ENCODE measurements at places on chromosomes 12 and 14.

DNA sequence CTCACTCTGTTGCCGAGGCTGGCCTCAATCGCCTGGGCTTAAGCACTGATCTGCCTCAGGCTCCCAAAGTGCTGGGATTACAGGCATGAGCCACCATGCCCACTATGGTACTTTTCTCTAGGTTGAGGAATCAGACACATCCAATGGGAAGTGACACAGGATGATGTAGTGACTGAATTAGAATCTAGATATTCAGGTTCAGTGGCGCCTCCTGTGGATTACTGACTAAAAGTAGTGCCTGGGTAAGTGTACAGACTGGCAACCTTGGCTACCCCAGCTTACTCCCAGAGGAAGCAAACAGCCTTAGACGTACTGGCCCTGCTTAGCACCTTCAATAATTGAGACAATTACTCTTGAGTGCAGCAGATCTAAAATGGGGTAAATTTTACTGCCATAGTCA, 22.8 kb downstream of the GALNT8 start:
- DNase-seq, result no peak

GRCh38 chr12:21276826-21277225, 57.9 kb downstream of the SLCO1A2 start:
- no peak for DNase-seq

DNA sequence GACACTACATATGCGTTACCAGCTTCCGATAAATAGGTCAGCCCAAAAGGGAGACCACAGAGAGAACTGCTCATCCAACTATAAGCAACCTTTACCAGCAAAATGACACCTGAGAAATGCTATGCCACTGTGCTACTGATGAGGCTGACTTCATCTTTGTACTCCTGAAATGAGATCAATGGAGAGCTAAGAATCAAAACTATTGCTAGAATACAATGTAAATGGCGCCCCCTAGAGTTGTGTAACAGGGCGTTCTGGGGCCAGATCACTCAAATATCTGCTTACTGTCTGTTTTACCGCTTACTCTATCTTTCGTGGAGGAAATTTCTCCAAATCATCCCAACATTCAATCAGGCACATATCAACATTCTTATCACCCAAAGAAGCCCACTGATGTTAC, 4.6 kb downstream of the ZNF384 start:
- no peak for DNase-seq

DNA sequence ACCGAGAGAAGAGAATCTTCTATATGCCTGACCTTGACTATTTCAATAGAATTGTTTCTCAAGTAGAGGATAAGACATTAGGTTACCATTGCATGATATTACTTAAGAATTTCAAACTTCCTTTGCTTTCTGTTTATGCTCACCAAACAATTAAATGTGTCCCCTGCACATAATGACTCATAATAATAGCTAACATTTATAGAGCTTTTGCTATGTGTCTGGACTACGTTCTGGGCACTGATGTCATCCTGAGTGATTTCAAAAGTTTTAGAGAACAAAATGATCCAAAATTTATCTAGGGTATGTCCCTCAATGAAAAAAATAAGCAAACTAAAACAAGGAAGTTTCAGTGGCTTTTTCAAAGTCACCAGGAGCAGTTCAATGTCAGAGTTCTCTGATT, 38.8 kb downstream of the SLC15A5 start:
- no peak for DNase-seq

DNA sequence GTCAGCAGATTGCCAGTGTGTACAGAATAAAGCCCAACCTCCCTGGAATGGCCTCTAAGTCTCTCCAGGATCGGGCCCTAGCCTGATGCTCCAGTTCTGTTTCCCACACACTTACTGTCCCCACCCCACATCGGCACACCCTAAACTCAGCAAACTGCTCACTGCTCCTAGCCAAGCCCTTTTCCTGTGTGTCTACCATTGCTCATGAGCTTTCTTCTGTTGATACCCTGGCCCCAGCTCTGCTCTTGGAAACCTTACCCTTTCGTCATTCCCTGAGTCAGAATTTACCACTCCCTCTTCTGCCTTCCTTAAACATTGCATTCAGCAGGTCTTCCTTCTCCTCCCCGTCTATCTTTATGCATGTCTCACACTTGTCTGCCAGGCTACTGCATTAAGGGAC, 158.9 kb downstream of the TMX1 start:
- no peak for DNase-seq

GRCh38 chr14:79229383-79229909, 981.9 kb downstream of the DIO2 start:
- DNase-seq, result no peak

DNA sequence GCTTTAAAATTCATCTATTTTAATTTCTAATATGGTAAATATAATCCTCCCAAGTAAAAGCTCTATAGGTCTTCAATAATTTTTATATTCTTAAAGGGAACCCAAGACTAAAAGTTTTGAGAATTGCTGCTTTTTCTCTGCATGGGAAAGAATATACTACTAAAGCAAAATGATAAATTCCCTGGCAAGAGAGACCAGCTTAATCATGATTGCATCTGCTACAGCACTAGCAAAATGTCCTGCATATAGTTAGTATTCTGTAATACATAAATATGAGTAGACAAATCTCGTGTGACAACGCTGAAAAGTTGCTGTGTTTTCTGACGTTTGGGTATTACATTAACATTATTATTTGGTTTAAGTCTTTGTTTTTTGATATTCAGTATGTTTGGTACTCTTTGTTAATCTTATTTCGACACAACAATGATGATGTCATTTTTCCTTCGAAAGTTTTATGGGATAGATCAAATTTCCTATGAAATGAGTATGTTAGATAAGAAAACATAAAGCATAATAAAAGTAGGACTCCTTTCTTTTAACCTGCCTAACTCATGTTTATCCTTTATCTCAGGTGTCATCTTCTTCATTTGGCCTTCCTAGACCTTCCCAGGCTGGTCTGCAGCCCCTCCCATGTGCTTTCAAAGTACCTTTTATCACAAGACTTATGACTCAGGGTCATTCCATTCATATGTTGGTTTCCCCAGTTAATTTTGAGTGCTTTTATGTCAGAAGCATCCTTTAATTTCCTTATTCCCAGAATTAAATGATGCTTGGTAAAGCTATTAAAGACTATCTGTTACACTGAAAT, 321.9 kb downstream of the RAD51B start:
- DNase-seq, result no peak

GRCh38 chr14:50677527-50678063, 9.5 kb upstream of the SAV1 start:
- no peak for DNase-seq

GRCh38 chr14:50087341-50088116, 28.8 kb downstream of the VCPKMT start:
- no peak for DNase-seq

DNA sequence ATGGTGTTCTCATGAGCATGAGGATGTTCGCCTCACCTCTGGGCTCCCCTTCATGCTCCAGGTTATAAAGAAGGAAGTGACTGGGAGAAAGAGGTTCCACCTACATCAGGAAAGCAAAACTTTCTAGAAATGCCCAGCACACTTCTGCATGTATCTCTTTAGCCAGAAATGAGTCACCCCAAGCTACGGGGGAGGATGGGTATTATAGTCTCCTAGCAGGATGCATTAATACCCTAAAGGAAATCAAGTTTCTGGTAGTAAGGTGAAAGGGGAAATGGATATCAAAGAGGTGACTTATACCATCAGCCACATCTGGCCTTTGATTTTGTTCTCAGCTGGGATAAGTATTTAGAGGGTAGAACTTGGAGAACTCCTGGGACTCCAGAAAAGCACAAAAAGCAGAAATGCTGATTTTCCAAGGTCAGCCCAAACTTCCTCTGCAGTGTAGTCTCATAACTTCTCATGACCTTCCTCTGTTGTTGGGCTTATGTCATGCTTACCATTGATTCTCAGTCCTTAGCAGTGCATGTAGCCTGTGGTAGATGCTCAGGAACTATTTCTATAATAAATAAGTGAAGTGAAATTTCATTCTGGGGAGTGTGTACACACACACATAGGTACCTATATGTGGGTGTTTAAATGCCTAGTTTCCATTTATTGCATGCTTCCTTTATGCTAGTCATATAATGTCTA, 209.4 kb upstream of the CRY1 start:
- DNase-seq, result no peak

DNA sequence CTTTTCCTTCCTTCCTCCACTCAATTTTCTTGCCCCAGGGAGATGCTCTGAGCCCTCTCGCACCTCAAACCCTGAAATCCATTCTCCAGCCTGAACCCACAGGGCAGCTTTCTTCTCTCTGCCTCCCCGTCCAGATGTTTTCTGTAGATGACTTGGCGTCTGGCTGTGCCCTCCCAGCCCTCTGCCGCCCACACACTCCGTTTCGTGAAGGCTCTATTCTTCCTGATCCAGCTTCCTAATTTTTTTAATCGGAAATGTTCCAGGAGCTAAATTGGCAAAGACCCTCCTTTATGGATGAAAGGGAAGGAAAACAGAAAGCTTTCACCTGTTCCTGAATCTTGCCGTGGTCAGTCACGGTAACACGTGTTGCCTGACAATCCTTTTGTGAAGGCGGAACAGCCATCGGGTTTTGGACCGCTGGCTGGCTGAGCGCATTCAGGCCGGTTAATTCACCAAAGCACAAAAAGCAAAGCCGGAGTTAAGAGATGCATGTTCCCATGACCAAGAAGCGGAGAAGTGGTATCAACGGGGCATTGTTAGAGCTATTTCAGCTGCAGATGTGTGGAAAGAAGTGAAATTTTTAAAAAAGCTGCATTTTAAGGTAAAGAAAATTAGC, 70.2 kb upstream of the FBRSL1 start:
- peak; percentile 16 for DNase-seq

DNA sequence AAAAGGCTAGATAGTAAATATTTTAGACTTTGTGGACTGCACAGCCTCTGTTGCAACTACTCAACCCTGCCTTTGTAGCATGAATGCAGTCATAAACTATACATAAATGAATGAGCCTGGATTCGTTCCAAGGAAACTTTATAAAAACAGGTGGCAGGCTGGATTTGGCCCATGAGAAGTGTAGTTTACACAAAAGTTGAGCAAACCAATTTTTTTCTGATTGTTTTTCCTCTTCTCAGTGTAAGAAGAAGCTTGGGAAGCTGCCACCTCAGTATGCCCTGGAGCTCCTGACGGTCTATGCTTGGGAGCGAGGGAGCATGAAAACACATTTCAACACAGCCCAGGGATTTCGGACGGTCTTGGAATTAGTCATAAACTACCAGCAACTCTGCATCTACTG, 9.5 kb downstream of the OAS1 start:
- DNase-seq, result no peak

DNA sequence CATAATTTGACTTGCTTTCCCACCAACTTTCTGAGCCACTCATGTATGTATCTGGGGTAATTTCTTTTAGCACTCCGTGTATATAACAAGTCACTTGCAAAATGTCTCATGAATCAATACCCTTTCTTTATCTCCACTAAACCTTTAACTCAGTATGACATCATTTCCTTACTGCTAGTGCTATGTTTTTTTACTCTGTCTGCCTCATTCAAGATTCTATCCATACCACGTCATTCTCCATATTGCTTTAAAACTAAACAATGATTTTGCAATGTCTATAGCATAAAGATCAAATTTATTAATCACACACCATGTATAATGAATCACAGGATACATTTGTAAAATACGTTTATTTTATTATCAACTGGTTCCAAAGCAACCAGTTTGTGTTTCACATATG, 178.2 kb downstream of the PIK3C2G start:
- no peak for DNase-seq

DNA sequence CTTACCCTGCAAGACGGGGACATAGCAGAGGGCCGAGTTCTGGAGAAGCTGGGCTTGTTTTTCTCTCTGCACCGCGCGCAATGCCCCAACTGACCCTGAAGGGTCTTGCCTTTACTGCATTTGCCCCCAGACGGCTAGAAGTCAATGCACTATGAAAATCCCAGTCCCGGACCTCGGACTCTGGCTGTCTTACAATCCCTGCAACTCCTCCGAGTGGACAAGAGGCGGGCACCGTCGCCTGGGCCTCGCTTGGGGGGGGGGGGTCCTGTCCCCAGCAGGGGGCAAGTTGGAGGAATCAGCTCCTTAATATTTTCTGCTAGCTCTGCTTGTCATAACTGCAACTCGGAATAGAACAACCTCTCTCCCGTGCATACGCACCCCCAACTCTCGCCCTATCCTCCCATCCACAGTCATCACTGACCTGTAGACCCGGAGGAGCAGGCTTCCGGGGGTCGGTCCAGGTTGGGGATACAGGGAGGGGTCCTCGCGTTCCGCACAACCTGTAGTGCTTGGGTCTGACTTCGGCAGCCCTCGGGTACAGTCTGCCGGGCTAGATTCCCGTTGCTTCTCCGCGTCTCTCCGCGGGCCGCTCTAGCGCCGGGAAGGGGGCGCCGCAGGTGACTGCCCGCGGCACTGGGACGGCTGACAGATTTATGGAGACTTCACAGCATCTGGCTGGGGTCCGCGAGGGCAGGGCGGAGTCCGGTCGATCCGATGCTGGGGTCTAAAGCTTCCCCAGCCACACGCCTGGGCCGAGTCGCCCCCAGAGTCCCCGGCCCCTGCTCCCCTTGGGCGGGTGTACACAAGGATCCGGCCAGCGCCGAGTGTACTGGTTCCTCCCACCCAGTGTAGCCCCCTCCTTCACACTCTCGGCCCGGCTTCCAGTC, 3.3 kb upstream of the PAX9 start:
- no peak for DNase-seq

GRCh38 chr12:118979763-118980406, 1.5 kb upstream of the SRRM4 start:
- DNase-seq, result peak; percentile 42
